ENCODE measurements at places on chromosomes 2 and 18.

GRCh38 chr2:55096586-55096985 is 46.3 kb upstream of the RTN4 start:
- no peak for DNase-seq

DNA sequence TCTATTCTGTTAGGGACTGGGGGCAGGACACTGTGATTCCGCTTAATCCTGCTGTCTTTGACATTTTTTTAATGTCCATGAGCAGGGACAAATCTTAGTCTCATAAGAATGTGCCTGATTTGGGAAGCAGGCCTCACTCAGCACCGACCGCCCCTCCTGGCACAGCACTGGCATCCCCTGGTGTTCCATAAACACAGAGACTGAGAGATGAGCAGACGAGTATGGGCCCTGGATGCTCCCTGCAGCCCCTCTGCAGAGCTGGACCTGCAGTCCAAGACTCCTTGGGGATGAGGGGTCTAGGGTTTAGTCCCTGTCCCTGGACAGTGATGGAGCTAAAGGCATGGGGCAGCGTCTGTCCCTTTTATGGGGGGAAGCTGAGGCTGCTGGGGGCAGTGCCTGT is 81.6 kb downstream of the NDUFA10 start:
- no peak for DNase-seq

GRCh38 chr2:241801611-241802420 is 7.2 kb upstream of the NEU4 start:
- DNase-seq, result no peak

- DNase-seq, result no peak
These were observed 17.2 kb upstream of the KLHL29 start for GRCh38 chr2:23367760-23368159.

- no peak for DNase-seq
These were observed 1288.0 kb upstream of the ZEB2 start for GRCh38 chr2:145807968-145808367.

DNA sequence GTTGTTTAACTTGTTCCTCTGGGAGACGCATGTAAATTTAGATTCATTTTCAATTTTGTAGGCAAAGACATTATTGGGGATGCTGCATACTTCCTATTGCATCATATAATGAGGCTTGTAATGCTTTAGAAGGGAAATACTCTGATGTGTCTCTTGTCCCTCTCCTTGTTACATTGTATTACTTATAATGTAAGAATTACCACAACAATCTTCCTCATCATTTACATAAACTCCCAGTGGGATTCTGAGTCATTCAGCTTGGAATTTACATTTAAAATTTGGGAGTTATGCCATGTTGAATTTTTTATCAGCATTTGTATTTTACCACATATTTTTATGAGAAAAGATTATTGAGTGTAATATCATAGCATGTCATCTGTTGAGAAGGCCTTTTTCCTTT is 963.4 kb upstream of the NRXN1 start:
- no peak for DNase-seq

All from effector CD8-positive, alpha-beta T cell (primary cell).